SJCRH30 (cell line): ENCODE measurements at places on chromosomes 1 and 21. TPM values are rescaled to one million over a fixed set of nuclear protein-coding genes. Genes with fewer than 3 reads are reported as not detected.

Gene KMO
- 0.04 TPM in 1 of 2 replicates, not detected in the other for total RNA-seq

Gene DCST1
- total RNA-seq = not detected in 2 replicates

Gene TCEA3
- total RNA-seq = 0.10 TPM in 1 of 2 replicates, not detected in the other

Gene TAS1R1
- 0.14 and 0.20 TPM in 2 replicates for total RNA-seq

Gene C21orf58
- 33.0 and 40.7 TPM in 2 replicates for total RNA-seq

Gene TMEM82
- total RNA-seq = not detected in 2 replicates

Gene FCRL5
- 0.02 TPM in 1 of 2 replicates, not detected in the other for total RNA-seq

Gene EVA1C
- total RNA-seq = 0.10 and 0.13 TPM in 2 replicates

Gene S100A12
- total RNA-seq = not detected in 2 replicates

Gene DSCAM
- 0.02 TPM in 1 of 2 replicates, not detected in the other for total RNA-seq

Gene ZFP69B
- 6.2 and 8.2 TPM in 2 replicates for total RNA-seq

- H3K27me3 ChIP-seq = no peaks in the 10 kb centered on the region
- DNase-seq = no peak
- H3K4me1 ChIP-seq = no peaks in the 10 kb centered on the region
Observed at GRCh38 chr1:115624859-115625258, 16.9 kb upstream of the VANGL1 start.

GRCh38 chr1:119613769-119614720, 34.0 kb downstream of the ZNF697 start:
- no peak overlapping the region for H3K27ac ChIP-seq
- H3K4me3 ChIP-seq = no peak overlapping the region
- H3K4me1 ChIP-seq = peaks cover 12% of the 10 kb centered on the region
- no peaks in the 10 kb centered on the region; the same call in 1 of the 2 replicates for H3K27me3 ChIP-seq
- no peaks in the 10 kb centered on the region for H3K36me3 ChIP-seq

- H3K4me1 ChIP-seq = peaks cover 55% of the 10 kb centered on the region
- H3K36me3 ChIP-seq = no peaks in the 10 kb centered on the region
- H3K27ac ChIP-seq = peak overlapping the region; percentile 84
Observed at GRCh38 chr21:27569831-27570230, 602.9 kb upstream of the ADAMTS5 start.

- H3K4me1 ChIP-seq = peaks cover 5% of the 10 kb centered on the region
- no peak for DNase-seq
- H3K4me3 ChIP-seq = peak overlapping the region; percentile 89
- no peaks in the 10 kb centered on the region for H3K27me3 ChIP-seq
- H3K36me3 ChIP-seq = peaks cover 6% of the 10 kb centered on the region; the same call in 1 of the 2 replicates
Observed at GRCh38 chr1:165696625-165697100, 1.7 kb downstream of the ALDH9A1 start.

- peaks cover 12% of the 10 kb centered on the region for H3K4me1 ChIP-seq
- DNase-seq = peak; percentile 54
- H3K27me3 ChIP-seq = no peaks in the 10 kb centered on the region
- no peak overlapping the region for H3K4me3 ChIP-seq
Observed at GRCh38 chr1:3638676-3639075, 11.2 kb downstream of the WRAP73 start.

- no peaks in the 10 kb centered on the region for H3K4me1 ChIP-seq
- no peaks in the 10 kb centered on the region for H3K36me3 ChIP-seq
- no peak overlapping the region for H3K4me3 ChIP-seq
- no peak overlapping the region for H3K27ac ChIP-seq
- H3K27me3 ChIP-seq = no peaks in the 10 kb centered on the region
Observed at GRCh38 chr1:66343569-66344325, 190.2 kb upstream of the SGIP1 start.

- no peaks in the 10 kb centered on the region for H3K36me3 ChIP-seq
- no peak overlapping the region for H3K27ac ChIP-seq
- H3K4me1 ChIP-seq = no peaks in the 10 kb centered on the region
- H3K4me3 ChIP-seq = no peak overlapping the region
- no peaks in the 10 kb centered on the region for H3K27me3 ChIP-seq
- DNase-seq = no peak
Observed at GRCh38 chr1:178065250-178065649, 28.7 kb upstream of the RASAL2 start.

GRCh38 chr1:10267319-10267718, 56.9 kb downstream of the KIF1B start:
- no peak overlapping the region for H3K27ac ChIP-seq
- H3K36me3 ChIP-seq = peaks cover 44% of the 10 kb centered on the region

DNA sequence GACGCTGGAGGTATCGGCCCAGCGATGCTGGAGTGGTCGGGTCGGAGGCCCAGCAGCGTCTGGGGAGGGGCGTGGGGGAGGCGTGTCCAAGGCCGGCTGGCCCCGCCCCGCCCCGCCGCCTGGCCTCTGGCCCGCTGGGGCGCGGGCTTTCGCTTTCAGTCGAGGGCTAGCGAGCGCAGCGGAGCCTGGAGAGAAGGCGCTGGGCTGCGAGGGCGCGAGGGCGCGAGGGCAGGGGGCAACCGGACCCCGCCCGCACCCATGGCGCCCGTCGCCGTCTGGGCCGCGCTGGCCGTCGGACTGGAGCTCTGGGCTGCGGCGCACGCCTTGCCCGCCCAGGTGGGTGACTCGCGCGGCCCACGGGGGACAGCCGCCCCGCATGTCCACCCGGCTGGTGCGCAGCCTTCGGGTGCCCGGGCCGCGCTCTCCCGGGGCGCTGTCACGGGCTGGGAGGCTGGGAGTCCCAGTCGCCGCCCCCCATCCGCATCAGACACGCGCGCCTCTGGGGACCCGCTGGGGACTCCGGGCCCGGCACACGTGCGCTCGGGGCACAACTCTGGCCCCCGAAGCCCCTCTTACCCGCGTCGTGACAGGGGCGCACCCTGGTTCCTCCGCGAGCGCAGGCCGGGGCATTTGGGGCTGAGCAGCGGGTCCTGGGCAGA, at the start of gene TNFRSF1B:
TSS of gene TNFRSF1B (plus strand) at position 158 of the 659 bp plus-strand sequence. CDS start at position 259, 101 bp downstream.
- H3K27ac ChIP-seq = peak within 1 kb of the TSS; percentile 41; the same call in 1 of the 2 replicates
- no peaks in the 10 kb centered on the region for H3K27me3 ChIP-seq
- DNase-seq = no peak
- peaks cover 11% of the 10 kb centered on the region for H3K4me1 ChIP-seq
- H3K36me3 ChIP-seq = no peaks in the 10 kb centered on the region
- peak within 1 kb of the TSS; percentile 47 for H3K4me3 ChIP-seq

- H3K36me3 ChIP-seq = no peaks in the 10 kb centered on the region
- no peak overlapping the region for H3K27ac ChIP-seq
- H3K4me3 ChIP-seq = no peak overlapping the region
- H3K27me3 ChIP-seq = no peaks in the 10 kb centered on the region
Observed at GRCh38 chr1:87902830-87903229, 574.1 kb downstream of the LMO4 start.

- DNase-seq = no peak
- peaks cover 4% of the 10 kb centered on the region; the same call in 1 of the 2 replicates for H3K4me1 ChIP-seq
- no peaks in the 10 kb centered on the region for H3K36me3 ChIP-seq
- H3K27ac ChIP-seq = no peak overlapping the region
- no peak overlapping the region for H3K4me3 ChIP-seq
Observed at GRCh38 chr1:12610305-12610935, 7.6 kb downstream of the DHRS3 start.

- no peak overlapping the region for H3K27ac ChIP-seq
- no peak for DNase-seq
- no peaks in the 10 kb centered on the region for H3K4me1 ChIP-seq
- no peaks in the 10 kb centered on the region for H3K36me3 ChIP-seq
- no peak overlapping the region for H3K4me3 ChIP-seq
Observed at GRCh38 chr1:241343956-241344355, 13.0 kb downstream of the RGS7 start.

DNA sequence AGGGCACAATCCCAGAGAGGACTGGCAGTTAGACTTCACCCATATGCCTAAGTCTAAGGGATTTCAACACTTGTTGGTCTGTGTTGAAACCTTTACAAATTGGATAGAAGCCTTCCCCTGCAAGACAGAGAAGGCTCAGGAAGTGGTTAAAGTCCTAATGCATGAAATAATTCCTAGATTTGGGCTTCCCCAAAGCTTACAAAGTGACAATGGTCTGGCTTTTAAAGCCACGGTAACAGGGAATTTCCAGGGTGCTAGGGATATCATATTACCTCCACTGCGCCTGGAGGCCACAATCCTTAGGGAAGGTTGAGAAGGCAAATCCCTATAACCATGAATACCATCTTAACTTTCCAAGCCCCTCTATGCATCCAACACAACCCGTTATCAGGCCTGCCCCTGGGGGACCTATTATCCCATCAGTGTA, 3.3 kb upstream of the FMO4 start:
- no peak overlapping the region for H3K4me3 ChIP-seq
- H3K36me3 ChIP-seq = no peaks in the 10 kb centered on the region
- peak; percentile 6 for DNase-seq
- H3K4me1 ChIP-seq = no peaks in the 10 kb centered on the region; the same call in 1 of the 2 replicates

DNA sequence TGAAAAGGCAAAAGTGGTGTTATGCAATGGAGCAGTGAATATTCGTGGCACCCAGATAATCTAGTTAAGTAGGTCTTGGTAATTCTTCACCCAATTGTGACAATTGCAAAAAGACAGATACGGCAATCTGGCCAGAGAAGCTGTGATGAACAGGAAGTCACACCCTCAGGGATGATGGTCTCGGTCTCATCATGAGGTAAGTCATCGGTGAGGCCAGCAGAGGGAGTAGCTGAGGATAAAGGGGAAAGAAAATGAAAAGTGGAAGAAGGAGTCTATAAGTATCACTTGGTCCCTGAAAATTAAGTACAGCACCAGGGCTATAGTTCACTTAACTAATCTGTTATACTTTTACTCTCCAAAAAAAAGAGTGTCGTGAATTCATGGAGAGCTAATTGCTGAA, 258.8 kb upstream of the NCAM2 start:
- no peak overlapping the region for H3K27ac ChIP-seq
- no peaks in the 10 kb centered on the region for H3K36me3 ChIP-seq
- H3K4me3 ChIP-seq = no peak overlapping the region
- peaks cover 11% of the 10 kb centered on the region for H3K4me1 ChIP-seq

DNA sequence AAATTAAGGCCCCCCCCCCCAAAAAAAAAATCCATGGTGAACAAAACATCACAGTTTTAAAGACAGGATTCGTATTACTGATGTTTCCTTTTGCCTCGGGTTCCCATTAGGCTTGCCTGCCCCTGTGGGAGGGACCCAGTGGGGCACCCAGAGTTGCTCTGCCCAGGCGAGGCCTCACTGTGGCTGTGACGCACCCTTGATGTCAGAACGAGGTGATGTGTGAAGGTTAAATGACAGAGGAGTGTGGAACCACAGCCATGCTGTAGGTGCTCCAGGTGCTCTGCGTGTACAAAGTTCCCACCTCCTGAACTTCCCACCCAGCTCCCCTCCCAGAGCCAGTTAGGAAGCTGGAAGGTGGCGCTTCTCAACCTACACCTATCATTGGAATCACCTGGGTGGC, 37.9 kb downstream of the GRHL3 start:
- no peaks in the 10 kb centered on the region for H3K4me1 ChIP-seq
- no peak for DNase-seq
- no peaks in the 10 kb centered on the region for H3K36me3 ChIP-seq
- H3K27ac ChIP-seq = no peak overlapping the region
- 0 out of 2 replicates have a peak, but pooled peaks cover 5% of the 10 kb centered on the region for H3K27me3 ChIP-seq
- no peak overlapping the region for H3K4me3 ChIP-seq

GRCh38 chr1:173052681-173053196, 2.0 kb upstream of the TNFSF18 start:
- no peak for DNase-seq
- H3K27ac ChIP-seq = no peak overlapping the region
- H3K4me1 ChIP-seq = peaks cover 6% of the 10 kb centered on the region
- no peaks in the 10 kb centered on the region for H3K36me3 ChIP-seq
- H3K27me3 ChIP-seq = no peaks in the 10 kb centered on the region

- H3K27ac ChIP-seq = no peak overlapping the region
- H3K4me1 ChIP-seq = no peaks in the 10 kb centered on the region
- DNase-seq = no peak
- H3K36me3 ChIP-seq = no peaks in the 10 kb centered on the region
Observed at GRCh38 chr1:185249563-185249962, 67.5 kb downstream of the IVNS1ABP start.

GRCh38 chr1:31926853-31927660, 11.1 kb downstream of the PTP4A2 start:
- no peaks in the 10 kb centered on the region for H3K27me3 ChIP-seq
- no peak overlapping the region for H3K27ac ChIP-seq
- no peak for DNase-seq
- H3K4me1 ChIP-seq = peaks cover 47% of the 10 kb centered on the region
- H3K36me3 ChIP-seq = peaks cover 10% of the 10 kb centered on the region; the same call in 1 of the 2 replicates

- peak overlapping the region; percentile 25; the same call in 1 of the 2 replicates for H3K27ac ChIP-seq
- H3K27me3 ChIP-seq = no peaks in the 10 kb centered on the region
- peak; percentile 58 for DNase-seq
- peak overlapping the region; percentile 22; the same call in 1 of the 2 replicates for H3K4me3 ChIP-seq
- H3K4me1 ChIP-seq = peaks cover 16% of the 10 kb centered on the region
- no peaks in the 10 kb centered on the region for H3K36me3 ChIP-seq
Observed at GRCh38 chr21:37862536-37862935, 53.7 kb downstream of the KCNJ6 start.

GRCh38 chr1:163922743-163923201, 601.0 kb downstream of the NUF2 start:
- H3K27ac ChIP-seq = no peak overlapping the region
- no peaks in the 10 kb centered on the region for H3K27me3 ChIP-seq
- DNase-seq = no peak
- H3K4me3 ChIP-seq = no peak overlapping the region

DNA sequence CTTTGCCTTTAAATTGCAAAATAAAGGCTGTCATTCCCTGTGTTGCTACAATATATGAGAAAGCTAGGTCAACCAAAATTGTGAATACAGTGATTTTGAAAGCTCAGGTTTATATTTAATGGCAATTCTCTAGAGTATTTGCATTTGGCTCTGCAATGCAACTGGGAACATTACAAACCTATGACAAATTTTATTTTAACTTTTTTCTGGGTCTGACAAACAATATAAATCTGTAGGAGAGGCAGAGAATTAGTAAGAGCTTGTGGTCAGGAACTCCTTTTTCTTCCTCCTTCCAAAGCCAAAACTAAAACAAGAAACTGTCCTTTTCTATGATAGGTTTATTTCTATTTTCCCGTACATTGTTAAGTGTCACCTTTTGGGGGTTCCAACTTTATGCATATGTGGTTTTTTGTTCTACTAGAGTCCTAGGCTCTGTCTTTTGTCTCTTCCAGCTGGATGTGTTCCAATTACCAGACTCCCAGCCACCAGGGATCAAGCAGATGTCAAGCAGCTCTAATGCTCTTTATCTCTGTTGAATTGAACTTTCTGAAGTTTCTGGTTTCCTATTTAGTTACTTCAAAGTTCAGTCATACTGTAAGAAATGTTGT, 106.9 kb downstream of the ASH1L start:
- H3K27ac ChIP-seq = no peak overlapping the region
- H3K4me1 ChIP-seq = peaks cover 14% of the 10 kb centered on the region
- no peak for DNase-seq
- no peak overlapping the region for H3K4me3 ChIP-seq

GRCh38 chr1:183443466-183443865, 25.3 kb upstream of the NMNAT2 start:
- 0 out of 2 replicates have a peak overlapping the region, but pooled peaks have one; percentile 5 for H3K27ac ChIP-seq
- DNase-seq = no peak
- peaks cover 31% of the 10 kb centered on the region for H3K4me1 ChIP-seq
- H3K4me3 ChIP-seq = no peak overlapping the region
- H3K27me3 ChIP-seq = no peaks in the 10 kb centered on the region

GRCh38 chr1:30807318-30808066, 49.9 kb upstream of the LAPTM5 start:
- peaks cover 68% of the 10 kb centered on the region for H3K4me1 ChIP-seq
- no peaks in the 10 kb centered on the region for H3K36me3 ChIP-seq
- peak; percentile 96 for DNase-seq
